ENCODE measurements at places on chromosomes 3 and 15. TPM values are rescaled to one million over a fixed set of nuclear protein-coding genes. Genes with fewer than 3 reads are reported as not detected.

DNA sequence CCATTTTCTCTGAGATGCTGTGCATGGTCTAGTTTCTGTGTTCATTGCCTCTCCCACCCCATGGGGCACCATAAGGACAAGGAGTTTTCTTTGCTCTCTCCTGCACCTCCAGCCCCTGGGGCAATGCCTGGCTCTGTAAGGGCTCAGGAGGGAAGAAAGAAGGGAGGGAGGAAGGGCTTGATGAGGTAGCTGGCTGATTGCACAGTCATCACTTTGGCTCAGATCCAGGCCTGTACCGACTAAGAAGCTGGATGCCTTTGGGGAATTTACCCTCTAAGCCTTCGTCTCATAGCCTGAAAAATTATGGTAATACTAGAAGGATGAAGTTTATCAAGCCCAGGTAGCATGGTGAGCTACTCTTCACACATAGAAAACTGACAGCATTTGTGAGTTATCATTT, 382.9 kb downstream of the GABRG3 start:
- no peak for DNase-seq

IMP3 gene
- 105 TPM for polyA plus RNA-seq

GRCh38 chr15:89019436-89019835, 68.8 kb upstream of the ABHD2 start:
- DNase-seq: no peak

OR5K4 gene
- polyA plus RNA-seq: not detected

PARL gene
- 99.9 TPM for polyA plus RNA-seq

GRCh38 chr3:174100744-174101143, 703.2 kb downstream of the NLGN1 start:
- no peak for DNase-seq

GRCh38 chr3:9497821-9498565, 55.6 kb downstream of the LHFPL4 start:
- DNase-seq: no peak

CHST14 gene
- 26.0 TPM for polyA plus RNA-seq

DNA sequence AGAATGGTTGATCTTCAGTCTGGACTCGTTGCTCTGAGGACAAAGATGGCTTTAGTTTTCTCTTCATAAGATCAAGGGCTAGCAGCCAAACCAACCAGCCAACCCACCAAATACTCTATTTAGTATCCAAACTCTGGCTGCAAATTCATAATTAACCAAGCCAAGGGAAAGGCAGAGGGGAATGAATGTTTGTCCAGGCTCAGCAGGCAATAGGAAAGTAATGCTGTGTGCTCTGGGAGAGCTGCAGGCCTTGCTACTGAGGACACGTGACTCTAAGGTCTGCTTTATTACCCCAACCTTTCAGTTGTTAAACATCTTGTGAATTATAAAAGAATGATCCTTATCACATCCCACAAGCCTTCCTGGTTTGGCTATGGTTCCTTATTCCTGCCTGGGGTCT, 52.3 kb upstream of the GALNT15 start:
- no peak for DNase-seq

DNA sequence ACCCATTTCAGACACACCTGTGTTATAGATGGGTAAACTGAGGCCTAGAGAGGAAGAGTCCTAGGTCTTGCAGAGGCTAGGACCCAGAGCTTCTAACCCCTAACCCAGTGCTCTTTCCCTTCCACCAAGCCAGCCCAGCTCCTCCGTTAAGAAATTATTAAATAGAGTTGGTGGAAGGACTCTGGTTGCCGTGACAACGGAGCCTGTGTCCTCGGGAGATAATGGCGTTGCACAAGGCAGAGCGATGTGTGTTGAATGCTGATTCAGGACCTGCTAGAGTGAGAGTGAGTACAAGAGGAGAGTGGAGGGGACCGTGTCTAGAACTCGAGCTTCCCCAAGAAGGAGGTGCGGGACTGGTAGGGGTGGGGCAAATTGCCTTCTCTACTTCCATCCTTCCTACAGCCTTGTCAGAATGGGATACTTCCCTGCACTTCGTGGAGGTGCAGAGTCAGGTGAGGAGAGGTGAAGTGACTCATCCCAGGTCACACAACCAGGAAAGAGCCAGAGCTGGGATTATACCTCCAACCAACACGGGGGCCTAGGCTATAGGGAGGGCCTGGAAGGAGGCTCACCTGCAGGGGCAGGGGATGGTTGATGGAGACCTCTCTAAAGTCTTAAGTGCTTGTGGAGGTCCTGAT, 8.6 kb downstream of the SLC6A1 start:
- peak; percentile 23 for DNase-seq

DNA sequence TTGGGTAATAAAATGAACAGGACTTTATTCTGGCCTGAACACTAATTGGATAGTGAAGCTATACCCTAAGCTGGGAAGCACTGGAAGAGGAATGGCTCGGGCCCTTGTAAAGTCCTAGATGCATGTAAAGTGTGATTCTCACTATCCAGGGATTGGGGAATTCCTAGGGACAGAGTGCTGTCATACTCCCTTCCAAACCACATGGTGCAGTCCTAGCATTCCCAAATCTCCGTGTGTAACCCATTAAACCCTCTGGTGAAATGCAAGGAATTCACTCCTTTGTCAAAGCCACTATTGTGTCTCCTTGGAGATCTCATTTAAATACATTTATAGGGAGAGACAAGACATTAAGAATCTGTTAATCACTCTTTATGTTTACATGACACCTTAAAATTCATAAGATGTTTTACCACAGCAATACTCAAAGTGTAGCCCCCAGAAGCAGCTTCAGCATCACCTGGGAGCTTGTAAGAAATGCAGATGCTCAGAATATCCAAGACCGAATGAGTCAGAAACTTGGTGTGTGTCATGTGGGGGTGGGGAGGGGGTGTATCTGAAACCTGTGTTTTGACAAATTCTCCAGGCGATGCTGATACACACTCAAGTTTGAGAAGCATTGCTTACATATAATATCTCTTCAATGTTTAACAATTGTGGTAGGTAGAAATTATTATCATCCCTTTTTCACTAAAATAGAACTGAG, 121.8 kb upstream of the NPHP3 start:
- DNase-seq: no peak
